ENCODE measurements at places on chromosomes 6 and 20. TPM values are rescaled to one million over a fixed set of nuclear protein-coding genes. Genes with fewer than 3 reads are reported as not detected.

FAM229B gene
- 11.0 TPM for total RNA-seq

- no peak for DNase-seq
Observed at GRCh38 chr6:127592964-127593363, 16.0 kb downstream of the C6orf58 start.

AKAP7 gene
- 6.4 TPM for total RNA-seq

GRCh38 chr6:3908961-3909360 lies 59.8 kb downstream of the FAM50B start:
- DNase-seq = no peak

DNA sequence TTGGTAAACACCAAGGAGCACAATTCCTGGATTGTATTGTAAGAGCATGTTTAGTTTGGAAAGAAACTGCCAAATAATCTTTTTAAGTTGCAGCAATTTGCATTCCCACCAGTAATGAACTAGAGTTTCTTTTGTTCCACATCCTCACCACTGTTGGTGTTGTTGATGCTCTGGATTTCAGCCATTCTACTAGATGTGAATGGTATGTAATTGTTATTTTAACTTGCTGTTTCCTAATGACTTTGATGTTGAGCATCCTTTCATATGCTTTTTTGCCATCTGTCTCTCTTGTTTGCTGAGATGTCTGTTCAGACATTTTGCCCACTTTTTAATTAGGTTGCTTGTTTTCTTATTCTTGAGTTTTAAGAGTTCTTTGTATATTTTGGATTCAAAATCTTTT lies 1654.1 kb downstream of the GRIK2 start:
- no peak for DNase-seq

- DNase-seq = no peak
Observed at GRCh38 chr6:129921169-129921817, 60.2 kb upstream of the TMEM244 start.

KCNS1 gene
- not detected for total RNA-seq

DNA sequence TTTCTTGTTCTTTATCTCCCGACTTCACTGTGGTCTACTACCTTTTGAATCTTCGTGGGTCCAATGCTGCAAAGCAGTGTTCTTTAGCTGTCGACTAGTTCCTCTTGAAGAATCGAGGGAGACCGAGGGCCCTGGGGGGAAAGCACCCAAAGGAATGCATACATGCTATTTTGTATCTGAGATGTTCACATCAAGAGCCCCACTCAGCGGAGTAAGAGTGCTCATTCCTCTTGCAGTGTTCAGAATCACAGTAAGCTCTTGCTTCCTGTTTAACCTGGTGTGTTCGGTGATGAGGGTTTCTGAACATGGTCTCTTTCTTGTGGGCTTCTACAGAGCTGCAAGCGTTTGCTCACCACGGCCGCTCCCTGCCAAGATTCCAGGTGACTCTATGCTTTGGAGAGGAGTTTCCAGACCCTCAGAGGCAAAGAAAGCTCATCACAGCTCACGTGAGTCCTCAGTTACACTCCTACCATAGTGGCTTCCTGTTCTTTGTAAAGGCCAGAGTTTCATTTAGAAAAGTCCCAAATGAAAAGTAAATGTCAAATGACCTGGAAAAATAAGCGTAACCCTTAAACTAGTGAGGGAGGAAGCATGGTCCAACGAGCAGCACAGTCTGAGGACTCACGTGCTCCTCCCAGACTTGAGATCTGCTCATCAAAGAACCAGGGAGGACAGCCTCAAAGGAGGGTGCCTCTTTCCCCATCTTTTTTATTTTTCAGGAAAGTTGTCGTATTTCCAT lies 13.3 kb downstream of the IRF4 start:
- DNase-seq = no peak

GRCh38 chr20:43167615-43168014 lies 22.1 kb downstream of the PTPRT start:
- no peak for DNase-seq

Data from vagina (tissue), 2 donors.